Activated CD8-positive, alpha-beta T cell treated with anti-CD3 and anti-CD28 coated beads, Interleukin-2, amount 10 ng/mL, durations not matched to agents 7 days and 5 days (primary cell): ENCODE measurements at places on chromosomes 5 and 9.

- no peak overlapping the region for H3K27ac ChIP-seq
- peaks cover 37% of the 10 kb centered on the region for H3K27me3 ChIP-seq
- no peak overlapping the region for H3K4me3 ChIP-seq
- no peaks in the 10 kb centered on the region for H3K36me3 ChIP-seq
- H3K4me1 ChIP-seq, result no peaks in the 10 kb centered on the region
- DNase-seq, result no peak
These were observed 52.1 kb upstream of the LMX1B start for GRCh38 chr9:126561582-126561981.

GRCh38 chr9:26243726-26244125 lies 565.5 kb upstream of the TUSC1 start:
- H3K4me1 ChIP-seq, result no peaks in the 10 kb centered on the region
- DNase-seq, result no peak
- no peaks in the 10 kb centered on the region for H3K27me3 ChIP-seq
- H3K4me3 ChIP-seq, result no peak overlapping the region

- H3K4me3 ChIP-seq, result no peak overlapping the region
- peaks cover 1% of the 10 kb centered on the region for H3K36me3 ChIP-seq
- H3K27me3 ChIP-seq, result peaks cover 3% of the 10 kb centered on the region
- no peak for DNase-seq
- H3K27ac ChIP-seq, result no peak overlapping the region
These were observed 786 bp downstream of the PCDHB3 start for GRCh38 chr5:141101059-141101458.

DNA sequence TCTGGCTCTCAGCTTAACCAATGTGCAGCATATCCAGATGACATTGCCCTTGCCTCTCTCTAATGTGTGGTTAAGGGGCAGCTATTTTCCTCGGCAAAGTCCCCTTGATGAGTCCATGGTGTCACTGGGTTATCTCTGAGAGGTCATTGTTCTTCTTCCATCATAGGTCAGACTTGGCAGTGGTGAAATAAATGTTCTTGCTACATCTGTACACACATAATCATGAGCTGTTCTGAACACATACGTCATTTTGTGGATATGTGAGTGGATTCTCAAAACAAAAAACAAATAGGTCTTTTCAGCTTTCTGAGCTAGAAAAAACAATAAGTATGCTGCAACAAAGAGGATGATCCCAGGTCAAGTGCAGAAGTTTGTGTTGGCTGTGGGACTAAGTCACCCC lies 134.7 kb upstream of the PTPN3 start:
- H3K27ac ChIP-seq, result no peak overlapping the region
- DNase-seq, result no peak
- H3K27me3 ChIP-seq, result no peaks in the 10 kb centered on the region
